SIG-M5 (cell line): ENCODE measurements at places on chromosomes 16 and 17.

DNA sequence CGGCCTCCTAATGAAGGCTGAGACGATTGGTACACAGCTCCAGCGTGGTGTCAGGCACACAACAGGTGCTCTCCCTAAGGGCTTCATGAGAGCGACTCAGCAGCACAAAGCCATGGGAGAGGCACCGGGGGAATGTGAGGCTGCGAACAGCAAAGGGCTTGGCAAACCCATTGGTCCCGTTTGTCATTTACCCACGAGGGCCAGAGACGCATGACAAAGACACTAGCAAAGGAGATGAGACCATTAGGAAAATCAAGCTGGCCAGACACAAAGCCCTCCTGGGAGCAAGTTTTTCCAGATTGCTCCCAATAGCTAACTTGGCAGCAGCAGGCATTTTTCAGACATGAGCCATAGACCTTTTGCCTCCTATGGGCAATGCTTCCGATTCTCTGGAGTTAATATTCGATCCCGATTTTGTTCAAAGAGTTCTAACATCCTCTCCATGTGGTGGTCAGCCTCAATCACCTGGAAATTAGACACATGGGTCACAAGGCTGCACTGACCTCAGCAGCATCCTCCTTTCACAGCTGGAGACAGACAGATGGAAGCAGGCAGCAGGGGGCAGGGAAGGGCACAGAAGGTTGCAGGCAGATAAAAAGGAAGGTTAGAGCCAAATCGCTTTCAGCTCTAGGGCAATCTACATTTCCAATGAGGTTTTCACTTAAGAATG, 38.2 kb downstream of the TK2 start:
- no peak for DNase-seq

GRCh38 chr16:88570691-88571092, 489 bp downstream of the ZC3H18 start:
- no peak for DNase-seq

GRCh38 chr16:81440888-81441761, 3.5 kb upstream of the CMIP start:
- DNase-seq: no peak

GRCh38 chr17:47208744-47209488, at the start of gene MYL4:
TSS of gene MYL4 (plus strand) at chr17:47209348. CDS start at chr17:47209423, 75 bp downstream.
- DNase-seq: no peak

- no peak for DNase-seq
These were observed 9.3 kb downstream of the HS3ST3A1 start for GRCh38 chr17:13592427-13592826.

DNA sequence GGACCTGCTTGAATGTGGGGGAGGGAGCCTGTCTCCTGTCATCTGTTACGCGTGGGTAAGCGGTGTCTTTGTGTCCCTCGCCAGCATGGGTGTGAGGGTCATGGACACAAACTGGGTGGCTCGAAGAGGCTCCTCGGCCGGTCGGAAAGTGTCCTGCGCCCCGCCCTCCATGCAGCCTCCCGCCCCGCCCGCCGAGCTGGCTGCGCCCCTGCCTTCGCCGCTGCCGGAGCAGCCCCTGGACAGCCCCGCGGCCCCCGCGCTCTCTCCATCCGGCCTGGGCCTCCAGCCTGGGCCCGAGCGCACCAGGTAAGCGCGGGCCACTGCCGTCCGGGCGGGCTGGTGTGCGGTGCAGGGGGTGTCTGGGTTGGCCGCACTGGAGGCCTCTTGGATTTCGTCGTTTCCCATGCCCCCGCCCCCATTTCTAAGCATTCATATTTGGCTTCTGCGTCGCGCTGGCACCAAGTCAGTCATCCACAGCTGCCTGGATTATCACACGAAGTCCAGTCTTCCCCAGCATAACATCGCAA, 43.8 kb downstream of the ELAC2 start:
- DNase-seq: no peak

- no peak for DNase-seq
These were observed 9.6 kb downstream of the STX8 start for GRCh38 chr17:9566067-9566466.

DNA sequence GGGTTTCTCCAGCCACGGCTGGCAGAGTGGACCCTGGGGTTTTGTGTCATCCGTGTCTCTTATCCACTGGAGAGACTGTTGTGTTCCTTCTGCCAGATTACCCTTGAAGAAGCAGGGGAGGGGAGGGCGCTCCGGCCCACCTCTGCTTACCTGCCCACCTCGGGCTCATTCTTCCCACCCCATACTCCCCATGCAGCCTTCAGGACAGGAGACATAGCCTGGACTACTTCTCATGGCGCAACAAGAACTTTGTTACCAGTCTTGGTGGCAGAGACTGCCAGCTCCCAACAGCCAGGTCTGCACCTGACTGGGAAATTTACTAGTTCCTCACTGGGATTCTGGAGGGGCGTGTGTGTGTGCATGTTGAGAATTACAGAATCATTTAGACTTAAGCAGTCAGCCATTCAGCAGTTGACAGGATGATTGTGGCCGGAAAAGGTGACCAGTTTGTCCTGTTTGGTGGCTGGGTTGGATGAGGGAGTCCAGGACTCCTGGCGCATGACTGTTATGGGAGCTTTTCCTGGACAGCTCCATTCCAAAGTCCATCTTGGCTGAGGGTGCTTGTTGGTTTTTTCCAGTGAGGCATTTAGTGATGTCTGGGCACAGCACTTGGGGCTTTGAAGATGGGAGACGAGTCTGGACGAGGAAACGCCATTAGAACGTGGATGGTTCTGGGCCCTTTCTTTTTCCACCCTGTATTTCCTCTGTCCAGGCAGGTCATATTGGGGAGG, 8.7 kb downstream of the GSE1 start:
- DNase-seq: no peak

DNA sequence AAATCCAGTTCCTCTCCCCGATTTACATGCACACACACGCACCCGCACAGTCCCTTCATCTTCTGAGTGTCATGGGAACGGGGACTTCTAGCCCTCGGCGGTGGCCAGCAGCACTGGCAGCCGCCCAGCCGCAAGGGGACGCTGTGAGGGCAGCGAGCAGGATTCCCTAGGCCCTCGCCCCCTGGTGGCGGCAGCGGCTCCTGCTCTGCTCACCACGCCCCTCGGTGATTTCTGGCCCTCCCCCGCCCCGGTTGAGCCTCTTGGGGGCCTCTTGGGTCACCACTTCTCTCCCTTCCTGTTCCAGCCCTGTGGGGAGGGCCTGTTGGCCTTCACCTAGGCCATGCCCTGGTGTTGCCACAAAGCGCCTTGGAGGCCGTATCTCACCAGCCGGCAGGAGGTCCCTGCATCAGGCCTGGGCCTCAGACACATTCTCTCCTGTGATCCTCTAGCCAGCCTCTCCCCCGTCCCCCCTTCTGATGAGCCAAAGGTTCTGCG, 75.2 kb upstream of the KSR1 start:
- no peak for DNase-seq

GRCh38 chr17:30580916-30581315, 103.7 kb downstream of the GOSR1 start:
- DNase-seq: no peak

- DNase-seq: peak; percentile 38
These were observed 133.1 kb downstream of the ANKRD11 start for GRCh38 chr16:89357055-89357816.

DNA sequence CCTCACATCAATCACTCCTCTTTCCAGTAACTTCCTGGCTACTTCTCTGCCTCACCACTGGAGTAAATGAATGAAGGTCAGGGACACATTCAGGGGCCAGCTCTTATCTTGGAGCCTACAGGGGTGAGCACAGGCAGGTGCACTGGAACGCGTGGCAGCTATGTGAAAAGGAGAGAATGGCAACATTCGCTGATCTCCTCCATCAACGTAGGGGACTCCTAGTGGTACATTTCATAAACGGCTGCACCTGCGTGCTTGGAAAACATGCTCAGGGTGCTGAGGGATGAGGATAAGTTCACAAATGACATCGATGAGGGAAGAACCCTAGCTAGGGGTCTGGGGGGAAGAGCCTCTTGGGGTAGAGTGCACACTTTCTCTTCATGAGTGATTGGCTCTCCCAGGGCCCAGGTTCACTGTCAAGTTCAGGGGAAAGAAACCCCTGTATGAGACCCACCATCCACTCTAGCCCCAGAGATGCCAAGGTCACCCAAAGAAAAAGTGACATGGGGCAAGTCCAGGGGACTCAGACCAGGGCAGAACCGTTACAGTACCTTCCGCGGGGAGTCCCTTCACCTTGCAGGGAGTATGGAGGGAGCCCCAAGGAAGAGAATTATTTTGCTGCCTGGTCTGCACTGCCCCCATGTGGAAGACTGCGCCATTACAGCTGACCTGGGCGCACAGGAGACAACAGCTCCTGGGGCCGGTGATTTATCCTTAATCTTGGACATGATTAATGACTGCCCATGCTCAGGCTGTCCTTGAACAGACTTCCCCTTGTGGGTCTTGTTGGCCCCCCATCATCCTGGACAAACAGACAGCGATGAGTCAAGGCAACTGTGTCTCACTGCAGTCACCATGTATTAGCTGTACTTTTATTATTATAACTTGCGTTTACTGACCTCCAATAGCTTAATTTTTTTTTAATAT, 30.1 kb downstream of the VAC14 start:
- no peak for DNase-seq

DNA sequence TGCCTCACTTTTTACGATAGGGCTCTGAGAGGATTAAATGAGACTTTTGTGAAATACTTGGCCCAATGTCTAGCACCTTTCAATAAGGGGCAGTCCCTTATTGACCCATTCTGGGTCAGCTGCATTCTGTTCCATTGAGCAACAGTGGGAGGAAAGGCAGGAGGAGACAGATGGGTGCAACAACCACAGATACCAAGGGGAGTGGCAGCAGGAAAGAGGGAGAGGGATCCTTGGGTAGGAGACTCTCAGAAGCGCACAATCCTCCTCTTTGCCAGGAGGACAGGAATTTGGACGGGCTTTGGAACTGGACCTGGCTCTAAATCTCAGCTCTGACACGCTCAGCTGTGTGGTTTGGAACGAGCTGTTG, 3.5 kb downstream of the PIPOX start:
- no peak for DNase-seq

- no peak for DNase-seq
These were observed 8.6 kb upstream of the TEX19 start for GRCh38 chr17:82350182-82351030.

- DNase-seq: no peak
These were observed 16.3 kb downstream of the PIK3R5 start for GRCh38 chr17:8949061-8949661.

DNA sequence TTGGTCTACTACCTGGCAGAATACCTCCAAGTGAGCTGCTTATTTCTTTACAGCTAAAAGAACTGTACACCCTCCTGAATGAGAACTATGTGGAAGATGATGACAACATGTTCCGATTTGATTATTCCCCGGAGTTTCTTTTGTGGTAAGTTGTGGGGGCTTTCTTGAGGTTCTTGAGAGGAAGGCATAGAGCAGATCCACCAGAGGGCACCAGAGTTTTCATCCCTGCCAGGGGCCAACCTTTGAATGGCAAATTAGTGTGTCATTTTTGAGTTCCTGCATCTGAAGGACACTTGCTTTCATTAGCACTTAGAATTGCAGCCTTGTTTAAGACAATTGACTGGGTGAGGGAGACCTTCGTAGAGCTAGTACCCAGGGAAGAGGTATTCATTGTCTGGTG, 35.0 kb downstream of the NMT1 start:
- no peak for DNase-seq

DNA sequence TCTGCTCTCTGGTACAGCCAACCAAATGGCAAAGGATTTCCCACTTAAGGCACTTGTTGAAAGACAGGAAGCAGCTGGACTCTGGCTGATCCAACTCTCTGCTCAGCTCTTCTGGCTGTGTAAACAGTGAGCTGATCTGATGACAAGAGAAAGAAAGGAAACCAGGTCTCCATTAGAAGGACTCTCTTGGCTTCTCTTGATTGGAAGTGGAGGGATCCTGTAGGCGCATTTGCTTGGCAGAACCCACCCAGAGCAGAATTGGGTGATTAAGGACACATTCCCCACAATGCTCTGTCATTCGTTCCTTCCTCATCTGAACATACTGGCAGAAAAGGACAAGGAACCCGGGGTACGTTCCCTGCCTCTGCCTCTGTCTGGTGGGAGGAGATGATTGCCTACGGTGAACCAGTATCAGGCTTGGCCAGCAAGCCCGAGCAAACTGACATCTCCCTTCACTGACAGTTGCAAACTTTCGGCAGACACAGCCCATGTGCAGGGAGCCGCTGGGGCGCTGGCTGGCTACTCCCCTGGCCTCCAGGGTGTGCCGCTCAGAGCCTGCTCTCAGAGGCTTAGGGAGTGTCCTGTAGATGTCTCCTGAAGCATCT, 29.1 kb downstream of the LDHD start:
- DNase-seq: no peak

GRCh38 chr16:65981057-65981456, 385.4 kb upstream of the CDH5 start:
- DNase-seq: no peak
